AG04449 (cell line): ENCODE measurements at places on chromosomes 7 and 10.
A peak's percentile ranks its signal among the peaks of the same experiment; 100 is the strongest.

- no peak for DNase-seq
These were observed 196.1 kb upstream of the LRGUK start for GRCh38 chr7:133931053-133931452.

GRCh38 chr7:132557489-132558044 lies 18.7 kb downstream of the PLXNA4 start:
- no peak for DNase-seq

GRCh38 chr10:15368101-15368855 lies 2.8 kb downstream of the FAM171A1 start:
- no peak for DNase-seq

GRCh38 chr10:5600908-5601307 lies 65.5 kb downstream of the ASB13 start:
- no peak for DNase-seq

DNA sequence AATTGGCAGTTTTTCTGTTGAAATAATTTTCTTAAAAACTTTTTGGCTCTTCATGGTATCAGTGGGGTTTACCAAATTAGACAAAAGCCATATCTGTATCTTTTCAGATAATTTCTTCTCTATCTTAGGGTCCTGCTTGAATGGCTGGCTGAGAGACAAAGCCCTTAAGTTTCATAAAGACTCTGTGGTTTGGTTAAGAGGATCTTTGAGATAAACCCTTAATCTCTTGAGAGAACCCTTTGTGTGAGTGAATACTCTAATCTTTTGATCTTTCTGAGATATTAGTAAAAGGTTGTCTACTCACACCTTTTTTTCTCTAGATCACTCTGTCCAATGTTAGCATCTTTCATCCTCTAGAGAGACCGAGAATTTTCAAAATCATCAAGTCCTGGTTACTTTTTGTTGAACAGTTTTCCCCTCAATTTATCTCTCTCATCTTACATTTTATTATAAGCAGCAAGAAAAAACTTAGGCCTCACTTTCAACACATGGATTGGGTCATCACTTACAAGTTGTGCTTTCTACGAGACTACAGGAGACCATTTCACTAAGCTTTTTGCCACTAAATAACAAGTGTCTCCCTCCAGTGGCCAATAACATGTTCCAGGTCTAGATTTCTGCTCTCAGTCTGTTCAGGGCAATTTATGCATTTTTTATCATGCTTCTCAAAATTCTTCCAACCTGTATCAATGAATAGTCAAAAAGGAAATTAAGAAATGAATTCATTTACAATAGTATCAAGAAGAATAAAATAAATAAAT lies 28.4 kb downstream of the DNAJC9 start:
- DNase-seq = no peak

DNA sequence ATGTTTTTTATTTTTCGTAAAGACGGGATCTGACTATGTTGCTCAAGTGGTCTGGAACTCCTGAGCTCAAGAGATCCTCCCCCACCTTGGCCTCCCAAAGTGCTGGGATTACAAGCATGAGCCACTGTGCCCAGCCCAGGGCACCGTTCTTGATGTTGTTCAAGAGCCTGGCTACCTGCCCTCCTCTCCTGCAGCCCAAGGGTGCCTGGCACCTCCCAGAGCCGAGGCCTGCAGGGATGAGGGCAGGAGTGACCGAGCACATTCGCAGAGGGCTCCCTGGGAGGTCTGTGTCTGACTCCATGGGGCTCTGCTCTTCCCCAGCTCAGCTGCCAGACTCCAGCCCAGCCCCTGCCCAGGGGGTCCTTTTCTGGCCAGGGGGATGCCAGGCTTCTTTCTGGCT lies 15.4 kb downstream of the SH2B2 start:
- DNase-seq = no peak

- no peak for DNase-seq
These were observed 78.6 kb downstream of the FAM53B start for GRCh38 chr10:124665558-124665957.

- no peak for DNase-seq
These were observed 24.0 kb downstream of the TMEM176A start for GRCh38 chr7:150824379-150825177.

DNA sequence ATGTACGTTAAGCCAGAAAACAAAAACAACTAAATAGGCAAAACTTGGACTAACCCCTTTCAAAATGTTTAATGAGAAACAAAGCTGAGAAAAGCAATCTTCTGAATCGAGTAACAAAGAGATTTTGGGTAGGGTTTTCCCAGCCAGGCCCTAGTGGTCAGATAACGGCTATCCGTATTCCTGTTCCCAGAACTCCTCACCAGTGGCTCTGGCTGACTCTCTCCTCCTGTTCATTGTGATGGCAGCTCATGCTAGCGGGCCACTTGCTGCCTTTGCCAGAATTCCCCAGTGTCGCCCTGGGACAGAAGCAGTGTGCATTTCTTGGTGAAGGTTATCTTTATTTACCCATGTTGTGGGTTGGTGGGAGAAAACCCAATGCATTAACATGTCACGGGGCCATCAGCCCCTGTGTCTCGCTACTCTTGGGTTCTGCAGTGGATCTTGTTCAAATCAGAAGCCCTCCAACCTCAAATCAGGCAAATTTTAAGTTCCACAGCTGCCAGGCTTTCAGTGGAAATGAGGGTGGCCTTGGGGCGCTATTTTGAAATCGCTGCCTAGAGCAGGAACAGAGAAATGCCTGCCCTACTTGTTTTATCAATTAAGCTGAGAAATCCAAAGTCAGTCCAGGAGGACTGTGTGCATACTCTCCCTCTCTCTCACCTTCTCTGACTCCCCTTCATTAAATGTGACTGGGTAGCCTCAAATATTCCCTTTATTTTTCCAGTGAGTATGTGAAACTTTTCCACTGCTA lies 164.5 kb upstream of the NPVF start:
- no peak for DNase-seq

DNA sequence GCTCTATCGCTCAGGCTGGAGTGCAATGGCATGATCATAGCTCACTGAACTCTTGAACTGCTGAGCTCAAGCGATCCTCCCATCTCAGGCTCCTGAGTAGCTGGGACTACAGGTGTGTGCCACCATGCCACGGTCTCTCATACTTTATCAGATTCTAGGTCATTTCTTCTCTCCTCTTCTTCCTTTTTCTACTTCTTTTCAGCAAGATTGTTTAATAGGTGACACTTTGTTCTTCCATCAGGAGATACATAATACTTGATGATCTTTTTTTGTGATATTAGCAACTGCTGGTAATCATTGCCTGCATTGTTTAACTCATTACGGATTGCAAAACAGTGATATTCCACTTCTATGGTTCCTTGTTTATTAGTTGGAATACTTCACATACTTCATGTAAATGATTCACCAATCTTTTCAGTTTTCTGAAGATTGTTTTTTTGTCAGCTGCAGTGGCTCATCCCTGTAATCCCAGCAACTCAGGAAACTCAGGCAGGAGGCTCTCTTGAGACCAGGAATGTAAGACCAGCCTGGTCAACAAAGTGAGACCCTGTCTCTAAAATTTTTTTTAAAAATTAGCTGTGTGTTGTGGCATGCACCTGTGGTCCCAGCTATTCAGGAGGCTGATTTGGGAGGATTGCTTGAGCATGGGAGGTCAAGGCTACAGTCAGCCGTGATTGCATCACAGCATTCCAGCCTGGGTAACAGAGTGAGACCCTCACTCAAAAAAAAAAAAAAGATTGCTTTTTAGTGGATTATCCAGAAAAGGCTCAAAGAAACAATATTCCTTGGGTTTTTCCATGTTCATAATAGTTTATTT lies 36.2 kb upstream of the CHST3 start:
- peak; percentile 12 for DNase-seq

DNA sequence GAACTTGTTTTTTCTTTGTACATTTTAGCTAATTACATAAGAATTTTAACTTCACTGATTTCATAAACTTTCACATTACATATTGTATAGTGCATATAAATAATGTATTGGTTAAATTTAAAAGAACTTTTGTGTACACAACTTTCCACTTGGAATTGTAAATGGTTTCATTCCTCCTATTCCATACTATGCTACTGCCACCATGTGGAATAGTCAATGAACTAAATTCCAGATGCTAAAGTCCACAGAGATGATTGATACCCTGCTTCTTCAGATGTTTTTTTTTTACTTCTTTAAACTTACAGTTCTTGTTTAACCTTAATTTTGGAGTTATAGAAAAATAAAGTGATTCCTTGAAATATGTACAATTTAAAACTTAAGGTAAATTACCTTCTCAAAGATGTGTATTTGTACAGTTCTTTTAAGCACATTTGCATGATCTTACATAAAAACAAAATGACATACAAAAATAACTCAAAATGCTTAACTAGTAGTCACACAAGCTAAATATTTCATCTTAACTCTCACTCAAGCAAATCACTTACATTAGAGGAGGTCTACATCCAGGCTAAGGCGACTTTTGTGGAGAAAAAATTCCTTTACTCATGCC lies 247.6 kb upstream of the HGF start:
- DNase-seq = no peak

DNA sequence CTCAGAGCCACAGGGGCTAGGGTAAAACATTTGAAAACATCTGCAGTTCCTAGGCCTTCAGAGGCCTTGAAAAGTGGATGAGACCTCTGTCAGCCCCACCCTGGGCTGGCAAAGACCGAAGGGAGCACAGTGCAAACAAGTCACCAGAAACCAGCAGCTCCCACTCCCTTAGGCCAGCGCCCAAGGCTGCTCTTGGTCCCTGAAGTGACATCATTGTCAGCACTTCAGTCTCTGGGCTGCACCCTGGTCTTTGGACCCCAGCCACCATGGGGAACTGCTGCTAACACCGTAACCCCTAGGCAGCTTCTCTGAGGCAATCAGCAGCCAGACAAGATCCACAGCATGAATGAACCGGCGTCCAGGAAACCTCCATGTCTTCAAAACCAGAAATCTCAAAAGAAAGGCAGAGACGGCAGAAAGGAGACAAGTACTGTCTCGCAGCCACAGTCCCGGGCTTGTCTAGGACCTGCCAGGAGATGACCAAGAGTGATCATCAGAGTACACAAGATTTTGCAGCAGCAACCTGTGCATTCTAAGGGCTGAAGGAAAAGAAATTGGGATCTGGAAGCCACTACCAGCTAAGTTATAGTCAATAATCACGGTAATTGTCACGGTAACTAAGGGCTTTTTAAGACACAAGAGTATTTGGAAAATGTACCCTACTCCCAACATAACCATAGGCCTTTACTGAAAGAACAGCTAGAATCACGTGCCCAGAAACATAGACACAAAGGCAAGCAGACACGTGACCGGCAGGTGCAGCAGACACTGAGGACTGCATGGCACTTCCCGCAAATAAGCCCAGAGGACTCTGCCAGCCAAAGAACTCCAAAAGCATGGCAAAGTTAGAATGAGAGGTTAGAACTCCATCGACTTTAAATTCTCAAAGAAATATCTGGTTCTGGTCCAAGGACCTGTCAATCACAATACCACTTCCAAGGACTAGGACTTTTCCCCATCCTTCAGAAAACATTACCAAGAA lies 23.3 kb downstream of the CPXM2 start:
- no peak for DNase-seq

DNA sequence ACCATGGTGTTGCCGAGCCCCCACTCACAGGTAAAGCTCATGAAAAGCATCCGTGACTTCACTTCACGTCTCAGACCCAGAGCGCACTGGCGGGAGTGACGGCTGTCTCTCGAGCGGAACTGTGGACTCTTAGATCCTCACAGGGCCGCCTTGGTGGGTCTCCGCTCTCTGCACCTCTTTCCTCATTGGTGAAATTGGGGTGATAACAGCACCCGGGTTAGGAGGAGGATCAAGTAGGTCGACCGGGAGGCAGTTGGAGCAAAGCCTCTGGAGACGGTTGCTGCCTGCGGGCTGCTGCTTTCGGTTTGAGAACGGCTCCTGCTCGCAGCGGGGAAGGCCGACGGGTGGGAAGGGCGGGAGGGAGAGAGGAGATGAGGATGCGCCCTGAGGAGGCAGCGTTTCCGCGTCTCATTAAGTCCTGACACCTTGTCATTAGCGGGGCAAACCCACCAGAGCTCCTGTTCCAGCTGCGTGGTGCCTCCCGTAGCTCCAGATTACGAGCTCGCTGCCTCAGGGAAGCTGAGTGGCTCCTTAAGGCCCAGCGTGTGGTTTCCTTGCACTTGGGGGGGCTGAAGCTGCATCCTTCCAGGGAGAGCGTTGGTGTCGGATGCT lies 51.9 kb upstream of the CFAP46 start:
- no peak for DNase-seq

GRCh38 chr10:11260170-11260569 lies 242.5 kb downstream of the CELF2 start:
- no peak for DNase-seq

DNA sequence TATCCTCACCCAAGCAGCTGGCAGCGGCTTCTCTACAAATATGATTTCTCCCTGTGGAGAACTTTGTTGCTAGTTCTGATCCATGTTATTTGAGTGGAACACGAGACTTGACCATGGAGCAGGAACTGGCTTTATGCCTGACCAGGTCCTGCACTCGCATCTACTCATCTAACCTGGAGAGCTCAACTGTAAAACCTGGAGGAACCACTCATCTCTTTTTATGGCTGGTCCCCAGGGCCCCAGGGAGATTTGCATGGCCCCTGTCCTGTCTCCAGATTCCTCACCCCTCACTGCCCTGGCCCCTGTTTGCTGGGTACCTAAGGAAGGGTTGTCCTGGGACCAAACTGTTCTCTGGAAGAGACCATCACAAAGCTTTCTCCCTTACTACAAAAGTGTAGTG lies 16.0 kb downstream of the TCAF1 start:
- DNase-seq = no peak

- DNase-seq = no peak
These were observed 34.5 kb downstream of the FRMD4A start for GRCh38 chr10:14296065-14296709.

- DNase-seq = no peak
These were observed 601.4 kb upstream of the MGMT start for GRCh38 chr10:128865436-128866195.

DNA sequence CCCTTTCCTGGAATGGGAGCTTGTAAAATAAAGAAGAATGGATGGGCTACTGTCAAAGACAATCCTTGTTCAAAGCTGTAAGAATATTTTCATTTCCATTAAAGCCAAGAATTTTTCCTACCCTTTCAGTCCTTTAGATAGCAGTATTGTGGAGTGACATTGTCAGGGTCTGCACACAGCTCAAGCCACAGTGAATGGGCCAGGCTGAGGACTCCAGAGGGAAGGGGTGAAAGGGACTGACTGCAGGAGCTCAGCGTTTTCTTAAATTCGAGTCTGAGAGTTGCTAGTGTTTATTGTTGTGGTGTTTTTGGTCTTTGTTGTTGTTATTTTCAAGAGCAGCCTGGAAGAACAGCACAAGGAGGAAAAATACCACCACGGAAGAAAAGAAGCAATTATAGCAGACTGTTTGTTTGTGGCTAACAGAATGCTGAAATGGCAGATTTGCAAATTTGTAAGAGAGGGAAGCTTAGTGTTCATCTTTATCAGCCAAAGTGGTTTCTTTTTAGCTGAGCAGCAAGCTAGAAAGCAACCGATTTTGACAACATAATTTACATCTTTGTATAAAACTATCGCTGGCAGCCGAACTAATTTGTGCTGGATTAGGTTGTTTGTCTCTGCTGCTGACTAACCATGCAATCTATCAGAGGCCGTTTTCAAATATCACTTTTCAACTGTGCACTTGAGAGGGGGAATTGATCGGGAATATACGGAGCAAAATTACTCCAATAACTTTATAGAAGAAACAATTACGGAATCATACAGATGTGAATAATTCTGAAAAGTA lies 192.1 kb downstream of the LRMDA start:
- DNase-seq = no peak

- DNase-seq = no peak
These were observed 14.7 kb upstream of the SERPINE1 start for GRCh38 chr7:101112233-101112632.
